ENCODE measurements at places on chromosomes 3 and 15.
A peak's percentile ranks its signal among the peaks of the same experiment; 100 is the strongest.

DNA sequence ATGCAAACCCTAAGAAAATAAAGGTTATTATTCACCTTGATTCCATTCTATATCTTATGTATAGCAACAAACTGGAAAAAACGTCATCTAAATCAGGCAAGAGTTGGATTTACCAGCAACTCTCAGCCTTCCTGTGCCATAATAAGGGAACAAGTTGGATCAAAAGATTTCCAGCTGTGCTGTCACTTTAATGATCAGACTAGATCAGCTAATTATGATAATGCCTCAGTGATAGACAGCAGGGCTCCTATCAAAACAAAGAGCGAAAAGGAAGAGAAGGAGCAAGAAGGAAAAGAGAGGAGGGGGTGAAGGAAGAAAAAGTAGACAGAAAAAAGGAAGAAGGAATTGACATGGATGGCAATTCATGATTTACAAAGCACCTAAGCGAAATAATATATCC, 36.7 kb upstream of the BCL6 start:
- no peak for DNase-seq

GRCh38 chr3:142624341-142625152, 28.4 kb downstream of the PLS1 start:
- DNase-seq = no peak

DNA sequence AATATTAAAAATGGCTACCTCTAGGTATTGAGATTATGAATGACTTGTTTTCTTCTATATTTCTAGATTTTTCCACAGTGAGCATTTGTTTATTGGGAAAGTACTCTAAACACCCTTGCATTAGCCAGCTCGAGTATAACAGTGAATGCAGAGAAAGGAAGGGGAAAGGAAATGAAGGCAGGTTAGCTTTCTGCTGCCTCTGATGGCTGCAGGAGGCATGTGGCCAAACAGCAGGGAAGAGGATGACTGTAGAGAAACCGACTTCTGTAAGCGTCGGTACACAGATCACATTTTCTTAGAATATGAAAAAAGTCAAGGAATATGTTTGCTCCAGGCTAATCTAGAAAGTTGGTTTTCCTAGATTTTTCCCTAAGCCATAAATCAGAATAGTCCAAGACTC, 19.8 kb downstream of the GNB5 start:
- no peak for DNase-seq

DNA sequence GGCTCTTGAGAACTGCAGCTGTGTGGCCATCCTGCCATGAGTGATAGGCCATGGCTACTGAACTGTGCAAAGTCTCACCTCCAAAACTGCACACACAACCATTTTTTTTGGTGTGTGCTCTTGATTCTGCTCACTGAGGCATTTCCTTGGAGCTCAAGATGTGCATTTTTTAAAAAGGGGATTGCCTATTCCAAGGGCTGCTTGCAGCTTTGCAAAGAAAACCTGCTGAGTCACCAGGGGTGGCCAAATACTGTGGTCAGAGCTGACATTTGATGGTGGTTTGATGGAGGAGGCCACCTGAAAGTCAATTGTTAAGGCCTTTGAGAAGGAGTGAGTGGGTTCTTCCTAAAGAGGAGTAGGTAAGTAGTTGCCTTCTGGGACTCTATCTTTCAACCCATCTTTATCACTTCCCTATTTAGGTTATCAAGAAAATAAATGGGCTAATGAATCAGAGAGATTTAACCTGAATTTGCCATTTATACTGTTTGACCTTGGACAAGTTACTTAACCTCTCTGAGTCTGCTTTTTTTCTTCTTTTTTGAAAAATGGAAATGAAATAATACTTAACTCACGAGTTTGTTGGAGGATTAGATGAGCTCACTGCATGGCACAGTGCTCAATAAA, 87.9 kb downstream of the CHST2 start:
- DNase-seq = peak; percentile 58

GRCh38 chr3:15616053-15616452, 14.5 kb downstream of the BTD start:
- no peak for DNase-seq

DNA sequence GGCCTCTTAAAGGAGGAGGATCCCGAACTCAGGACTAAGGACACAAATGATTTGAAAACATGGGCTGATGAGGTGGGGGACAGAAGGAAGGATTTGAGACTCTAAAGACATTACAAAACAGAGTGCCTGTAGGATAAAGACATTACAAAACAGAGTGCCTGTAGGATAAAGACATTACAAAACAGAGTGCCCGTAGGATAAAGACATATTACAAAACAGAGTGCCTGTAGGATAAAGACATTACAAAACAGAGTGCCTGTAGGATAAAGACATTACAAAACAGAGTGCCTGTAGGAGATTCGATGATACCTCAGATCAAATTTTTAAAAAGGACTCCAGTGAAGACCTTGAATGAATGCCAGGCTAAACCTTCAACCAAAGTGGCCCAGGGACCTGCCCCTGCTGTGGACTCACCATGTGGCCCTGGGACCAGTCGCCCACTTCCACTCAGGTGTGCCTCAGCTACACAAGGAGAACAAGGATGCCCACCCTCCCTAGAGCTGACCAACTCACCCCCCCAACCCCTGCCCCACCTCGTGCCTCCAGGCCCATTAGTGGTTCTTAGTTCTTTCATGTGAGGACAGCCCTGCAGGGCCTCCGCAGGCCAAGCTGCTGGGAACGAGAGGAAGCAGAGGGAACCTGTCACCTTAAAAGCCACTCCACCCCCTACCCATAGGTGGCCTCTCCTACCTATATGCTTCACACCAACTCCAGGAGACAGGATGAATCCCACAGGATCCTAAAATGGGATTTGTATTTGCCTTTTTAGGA, 59.8 kb downstream of the SH3BP5 start:
- DNase-seq = no peak

- no peak for DNase-seq
These were observed 37.8 kb downstream of the DLG1 start for GRCh38 chr3:197260491-197261163.

- DNase-seq = no peak
These were observed 388.7 kb upstream of the RGMA start for GRCh38 chr15:93477721-93478120.

DNA sequence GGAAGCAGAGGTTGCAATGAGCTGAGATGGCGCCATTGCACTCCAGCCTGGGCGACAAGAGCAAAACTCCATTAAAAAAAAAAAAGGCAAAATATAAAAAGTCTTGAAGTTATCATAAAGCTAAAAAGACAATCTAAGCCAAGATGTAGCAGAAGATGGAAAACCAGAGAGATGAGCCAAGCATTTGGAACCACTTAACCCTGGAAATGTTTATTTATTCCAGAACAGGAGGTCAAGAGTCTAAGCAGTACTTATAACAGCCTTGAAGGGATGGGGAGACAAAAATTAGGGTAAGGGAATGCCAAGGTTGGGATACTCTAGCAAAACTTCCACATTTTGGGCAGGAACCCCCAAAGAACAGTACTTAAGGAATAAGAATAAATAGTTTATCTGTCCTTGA, 30.1 kb downstream of the FAIM start:
- no peak for DNase-seq

- peak; percentile 37 for DNase-seq
These were observed 58.9 kb downstream of the EIF3J start for GRCh38 chr15:44595656-44596510.

DNA sequence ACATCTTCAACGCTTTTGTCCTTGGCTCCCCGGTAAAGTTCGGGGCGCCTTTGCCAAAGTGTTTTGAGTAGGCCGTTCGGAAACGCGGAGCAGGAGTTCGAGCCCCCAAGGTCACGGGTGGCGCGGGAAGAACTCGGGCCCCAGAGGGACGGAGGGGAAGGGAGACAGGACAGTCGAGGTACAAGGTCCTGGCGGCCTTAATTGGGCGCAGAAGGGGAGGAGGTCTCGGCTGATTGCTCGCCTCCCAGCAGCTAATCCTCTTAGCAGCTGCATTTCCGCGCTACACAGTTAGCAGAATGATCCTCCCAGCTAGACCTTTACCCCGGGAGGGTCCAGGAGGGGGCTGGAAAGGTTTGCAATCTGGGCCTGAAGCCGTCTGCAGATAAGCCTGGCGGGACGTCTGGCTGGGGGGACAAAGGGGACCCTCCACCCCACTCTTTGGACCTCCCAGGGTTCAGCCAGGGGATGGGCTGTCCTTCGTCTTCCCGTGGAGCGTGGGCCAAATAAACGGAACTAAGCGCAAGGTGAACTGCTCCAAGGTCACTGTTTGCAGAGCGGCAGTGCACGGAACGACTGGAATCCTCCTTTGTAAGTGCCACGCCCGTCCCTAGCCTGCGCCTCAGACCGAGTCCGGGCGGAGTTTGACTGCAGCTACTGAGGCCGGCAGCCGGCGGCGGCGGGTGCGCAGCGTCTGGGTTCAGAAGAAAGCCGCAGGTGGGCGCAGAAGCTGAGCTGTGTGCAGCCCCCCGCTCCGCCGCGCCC, 7.2 kb downstream of the EOMES start:
- peak; percentile 22 for DNase-seq

DNA sequence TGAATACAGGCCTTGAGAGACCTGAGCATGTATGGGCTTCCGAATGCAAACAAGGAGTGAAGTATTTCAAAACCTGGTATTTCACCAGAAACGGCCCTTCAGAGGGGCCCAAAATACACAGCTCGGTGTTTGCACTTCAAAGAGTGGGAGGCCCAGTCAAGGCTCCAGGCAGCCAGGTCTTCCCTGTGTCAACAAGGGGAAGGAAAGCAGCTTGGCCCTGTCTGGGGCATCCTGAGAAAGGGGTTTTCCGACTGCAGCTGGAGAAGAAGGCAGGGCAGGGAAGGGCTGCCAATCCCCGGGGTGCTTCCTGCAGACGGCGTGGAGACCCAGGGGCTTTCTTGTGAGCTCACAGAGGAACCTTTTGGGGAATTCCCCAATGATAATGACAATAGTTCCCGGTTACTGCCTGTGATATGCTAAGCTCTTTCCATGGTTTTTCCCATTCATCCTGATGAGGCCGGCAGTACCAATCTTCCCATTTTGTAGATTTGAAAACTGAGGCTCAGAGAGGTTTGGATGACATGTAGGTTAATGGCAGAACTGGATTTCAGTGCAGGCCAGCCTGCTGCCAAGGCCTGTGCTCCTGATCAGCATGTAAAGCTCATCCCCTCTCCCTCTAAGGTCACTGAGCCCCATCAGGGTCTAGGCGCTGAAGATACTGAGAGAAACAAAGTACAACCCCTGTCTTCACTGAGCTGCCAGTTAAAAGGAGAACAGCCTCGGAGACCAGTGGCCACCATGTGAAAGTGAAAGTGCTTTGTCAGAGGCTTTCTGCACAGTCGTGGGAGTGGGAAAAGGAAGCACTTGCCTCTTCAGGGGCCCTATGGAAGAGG, 43.0 kb upstream of the TLE3 start:
- DNase-seq = peak; percentile 66

GRCh38 chr3:135966271-135966961, 888 bp downstream of the PPP2R3A start:
- DNase-seq = no peak

DNA sequence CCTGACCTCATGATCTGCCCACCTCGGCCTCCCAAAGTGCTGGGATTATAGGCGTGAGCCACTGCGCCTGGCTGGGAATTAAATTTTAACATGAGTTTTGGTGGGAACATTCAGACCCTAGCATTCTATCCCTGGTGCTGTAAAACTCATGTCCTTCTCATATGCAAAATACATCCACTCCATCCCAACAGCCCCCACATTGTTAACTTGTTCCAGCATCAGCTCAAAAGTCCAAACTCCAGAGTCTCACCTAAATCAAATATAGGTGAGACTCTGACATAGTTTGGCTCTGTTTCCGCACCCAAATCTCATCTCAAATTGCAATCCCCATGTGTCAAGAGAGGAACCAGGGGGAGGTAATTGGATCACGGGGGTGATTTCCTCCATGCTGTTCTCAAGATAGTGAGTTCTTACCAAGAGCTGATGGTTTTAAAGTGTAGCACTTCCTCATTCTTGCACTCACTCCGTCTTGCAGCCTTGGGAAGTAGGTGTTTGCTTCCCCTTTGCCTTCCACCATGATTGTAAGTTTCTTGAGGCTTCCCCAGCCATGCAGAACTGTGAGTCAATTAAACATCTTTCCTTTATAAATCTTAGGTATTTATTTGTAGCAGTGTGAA, 96.2 kb upstream of the PLCL2 start:
- no peak for DNase-seq

- DNase-seq = peak; percentile 44
These were observed 227.3 kb downstream of the ITPR1 start for GRCh38 chr3:4720316-4721075.

DNA sequence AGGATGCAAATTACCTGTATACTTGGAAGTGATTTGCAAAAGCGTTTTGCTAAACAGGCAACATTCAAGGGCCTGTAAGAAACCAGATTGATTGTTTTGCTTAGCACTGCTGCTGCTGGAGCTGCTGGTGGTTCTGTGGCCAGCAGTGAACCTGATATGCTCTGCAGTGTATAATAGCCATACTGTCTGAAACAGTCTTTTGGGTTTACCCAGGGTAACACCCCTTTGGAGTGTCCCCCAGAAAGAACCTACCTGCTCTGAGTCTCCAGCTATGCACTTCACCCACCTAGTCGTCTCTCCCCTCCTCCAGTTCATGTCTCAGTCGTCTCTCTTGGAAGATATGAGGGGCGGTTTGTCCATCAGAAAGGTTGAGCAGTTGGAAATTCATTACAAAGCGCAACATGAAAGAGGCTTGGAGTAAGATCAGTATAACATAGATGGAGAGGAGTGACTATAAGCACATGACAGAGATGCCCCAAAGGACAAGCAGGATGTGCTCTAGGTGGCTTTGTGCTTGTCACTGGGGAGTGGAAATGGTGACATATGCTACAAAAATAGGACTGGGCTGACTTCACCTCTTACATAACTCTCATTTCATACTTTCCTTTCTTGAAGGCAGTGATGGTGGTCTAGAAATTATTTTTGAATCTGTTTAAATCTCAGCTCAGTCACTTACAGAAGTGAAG, 3.8 kb downstream of the MKRN2 start:
- DNase-seq = peak; percentile 68

- no peak for DNase-seq
These were observed at the start of gene AGTR1 for GRCh38 chr3:148697306-148698189. AGTR1 (plus strand) TSS chr3:148697903; CDS start chr3:148741036, 43,133 bp downstream.

DNA sequence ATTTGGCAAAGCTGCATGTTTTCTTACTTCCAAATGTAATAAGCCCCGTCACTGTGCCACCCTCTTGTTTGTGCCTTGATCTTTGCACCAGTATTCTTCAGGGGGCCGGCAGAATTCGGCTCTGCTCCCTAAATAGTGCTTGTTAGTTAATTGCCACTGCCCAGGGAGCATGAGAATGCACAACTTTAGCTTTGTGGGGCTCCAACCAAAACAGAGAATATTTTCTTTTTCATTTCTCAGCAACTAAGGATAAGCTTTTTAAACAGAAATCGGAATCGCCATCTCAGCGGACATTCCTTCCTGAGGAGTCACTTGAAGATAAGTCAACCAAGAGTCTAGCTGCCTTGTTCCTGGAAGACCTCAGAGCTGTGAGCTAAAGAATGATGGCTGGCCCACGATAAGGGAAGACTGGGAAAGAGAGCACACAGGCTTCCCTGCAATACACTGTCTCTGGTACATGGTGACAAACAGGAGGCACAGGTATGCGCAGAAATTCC, 106.0 kb downstream of the LRIG1 start:
- DNase-seq = no peak

GRCh38 chr3:78907367-78907766, 860.4 kb downstream of the ROBO1 start:
- no peak for DNase-seq

GRCh38 chr15:39792844-39793335, 10.2 kb upstream of the FSIP1 start:
- DNase-seq = no peak

- DNase-seq = no peak
These were observed 139.3 kb upstream of the KBTBD8 start for GRCh38 chr3:66858656-66859381.

GRCh38 chr15:60525341-60526039, 46.5 kb upstream of the ICE2 start:
- DNase-seq = no peak

GRCh38 chr3:184523825-184524615, 37.6 kb upstream of the EPHB3 start:
- no peak for DNase-seq
